ENCODE measurements at places on chromosomes 5 and 9.

DNA sequence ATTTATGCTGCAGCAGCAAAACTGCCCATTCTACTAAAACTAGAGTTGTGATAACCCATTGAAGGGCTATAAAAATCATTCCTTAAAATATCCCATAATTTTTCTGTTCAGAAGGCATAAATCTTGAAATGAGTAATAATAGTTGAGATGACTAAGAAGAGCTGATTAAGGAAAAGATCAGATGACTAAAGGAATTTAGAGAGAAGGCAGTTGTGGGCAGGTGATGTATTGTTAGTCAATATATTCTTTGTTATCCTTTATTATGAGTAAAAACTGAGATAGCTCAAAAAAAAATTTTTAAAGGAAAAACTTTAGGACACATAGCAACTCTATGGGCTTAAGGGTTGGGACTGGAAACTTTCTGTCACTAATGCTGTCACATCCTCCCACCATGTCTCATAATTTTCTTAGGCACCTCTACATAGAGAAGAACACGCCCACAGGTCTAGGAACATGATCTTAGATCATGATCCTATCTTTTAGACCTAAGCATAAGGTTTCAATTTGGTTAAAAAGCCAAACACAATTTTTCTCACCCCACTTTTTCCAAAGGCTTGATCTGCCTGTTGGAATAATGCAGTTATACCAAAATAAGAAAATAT is 597.5 kb upstream of the MEF2C start:
- no peak for DNase-seq

DNA sequence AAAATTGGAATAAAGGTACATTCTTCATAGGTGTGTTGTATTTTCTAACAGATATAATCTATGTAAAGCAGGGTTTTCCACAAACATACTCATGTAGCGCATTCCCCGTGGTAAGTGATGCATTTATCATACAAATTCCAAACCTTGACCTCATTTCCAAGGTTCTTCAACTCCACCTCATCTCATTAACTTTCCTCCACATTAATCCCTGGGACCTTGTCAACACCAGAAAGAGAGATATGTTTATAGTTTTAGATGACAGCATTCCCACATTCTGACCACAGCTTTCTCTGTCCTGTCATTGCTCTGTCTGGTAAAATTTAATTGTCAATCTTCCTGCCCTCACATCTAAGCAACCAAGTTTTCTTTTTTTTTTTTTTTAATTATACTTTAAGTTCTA is 415.1 kb downstream of the TMEM161B start:
- DNase-seq = no peak

- DNase-seq = no peak
Observed at GRCh38 chr9:1535051-1535450, 480.1 kb upstream of the SMARCA2 start.

DNA sequence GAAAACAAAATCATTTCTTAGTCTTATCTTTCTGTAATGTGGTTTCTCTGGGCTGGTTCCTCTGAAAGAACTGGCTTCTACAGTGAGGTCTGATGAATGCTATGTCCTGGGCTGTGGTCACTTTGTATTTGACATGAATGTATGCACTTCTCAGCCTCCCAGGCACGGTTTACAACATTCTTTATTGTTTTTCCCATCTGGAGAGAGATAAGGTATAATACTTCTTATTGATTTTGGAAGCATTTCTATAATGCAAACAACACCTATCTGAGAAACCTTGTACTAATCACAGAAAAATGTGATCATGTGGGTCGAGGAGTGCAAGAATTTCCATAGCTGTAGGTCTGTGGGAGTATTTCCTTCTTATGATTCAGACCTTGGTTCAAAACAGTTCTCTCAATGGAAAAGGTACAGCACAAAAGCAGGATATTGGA is 46.9 kb downstream of the ACTBL2 start:
- DNase-seq = no peak

DNA sequence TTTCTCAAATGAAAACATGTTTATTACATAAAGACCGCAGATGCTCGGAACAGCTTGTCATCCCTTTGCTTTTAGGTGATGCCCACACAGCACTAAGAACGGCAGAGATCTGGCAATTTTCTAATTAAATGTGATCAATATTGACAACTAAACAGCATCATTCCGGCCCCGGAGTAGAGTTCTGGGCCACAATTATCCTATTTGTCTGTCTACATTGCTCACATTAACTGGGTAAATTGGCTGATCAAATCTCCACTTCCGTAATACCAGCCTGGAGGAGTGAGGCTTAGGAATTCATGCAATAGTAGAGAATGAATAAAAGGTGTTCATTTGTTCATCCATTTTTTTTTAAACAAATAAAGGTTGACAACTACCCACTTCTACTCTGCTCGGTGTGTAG is 245.1 kb upstream of the C9orf72 start:
- no peak for DNase-seq

- no peak for DNase-seq
Observed at GRCh38 chr5:173881811-173882575, 6.2 kb upstream of the CPEB4 start.

GRCh38 chr5:178368274-178368673 is 135.7 kb upstream of the PHYKPL start:
- DNase-seq = no peak

- DNase-seq = no peak
Observed at GRCh38 chr5:29697785-29698414, 1495.6 kb upstream of the CDH6 start.

GRCh38 chr5:6736524-6737042 is 23.4 kb downstream of the TENT4A start:
- DNase-seq = no peak

GRCh38 chr5:97182571-97183099 is 412 bp downstream of the RIOK2 start:
- no peak for DNase-seq

- no peak for DNase-seq
Observed at GRCh38 chr5:166992874-166993722, 1298.3 kb upstream of the WWC1 start.

- no peak for DNase-seq
Observed at GRCh38 chr5:83895860-83896259, 175.2 kb upstream of the HAPLN1 start.

DNA sequence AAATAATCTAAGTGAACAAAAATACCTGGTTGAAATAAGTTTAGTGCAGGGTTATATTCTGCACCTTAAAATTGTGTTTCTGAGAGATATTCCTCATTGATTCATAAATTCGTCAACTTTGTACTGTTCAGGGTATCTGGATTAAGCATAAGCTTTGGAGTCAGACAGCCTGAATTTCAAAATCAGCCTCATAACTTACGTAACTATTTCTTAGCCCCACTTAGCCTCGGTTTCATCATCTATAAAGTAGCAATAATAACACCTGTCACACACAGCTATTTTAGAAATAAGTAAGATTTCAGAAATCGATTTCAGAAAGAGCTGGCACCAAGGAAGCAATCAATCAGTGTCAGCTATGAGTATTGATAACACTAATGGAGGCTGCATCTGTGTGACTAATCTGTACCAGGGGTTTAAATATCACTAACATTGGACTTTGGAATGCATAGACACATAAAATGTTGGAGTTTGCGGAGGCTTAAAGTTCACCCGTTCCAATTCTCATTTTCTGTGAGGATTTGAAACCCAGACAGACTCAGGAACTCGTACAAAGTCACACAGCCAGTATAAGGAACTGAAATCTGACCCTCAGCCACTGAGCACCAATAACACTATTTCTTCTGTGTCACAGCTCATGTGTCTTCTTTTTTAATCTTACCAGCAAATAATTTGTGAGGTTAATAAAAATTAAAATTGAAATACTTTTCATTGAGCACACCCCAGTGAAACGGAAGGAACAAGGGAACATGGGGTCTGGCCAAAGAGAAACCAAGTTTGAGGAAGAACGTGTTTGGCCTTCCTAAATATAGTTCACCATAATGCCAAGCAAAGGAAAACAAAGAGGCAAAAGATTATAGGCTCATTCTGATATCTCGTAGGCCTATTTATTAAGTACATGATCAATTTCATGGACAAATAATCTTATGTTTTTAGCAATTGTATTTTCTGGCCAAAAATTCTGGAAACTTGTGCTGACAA is 194.4 kb upstream of the PTGER4 start:
- no peak for DNase-seq

DNA sequence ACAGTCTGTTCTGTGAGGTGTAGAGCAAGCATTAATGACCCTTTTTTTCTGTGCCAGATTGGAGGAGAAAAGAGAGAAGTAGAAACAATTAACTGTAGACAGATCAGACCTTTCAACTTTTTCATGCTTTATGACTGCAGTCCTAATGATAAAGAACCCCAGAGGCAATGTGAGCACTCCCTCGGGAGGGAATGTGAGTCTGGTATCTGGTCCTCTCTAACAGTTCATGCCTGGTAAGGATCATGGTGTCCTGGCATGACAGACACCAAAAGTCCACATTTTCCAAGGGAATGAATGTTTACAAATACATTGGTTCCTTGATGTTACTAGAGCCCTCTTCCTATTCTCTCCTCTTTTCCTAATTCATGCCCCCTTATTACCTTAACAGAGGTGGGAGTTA is 70.3 kb downstream of the MTAP start:
- DNase-seq = no peak

DNA sequence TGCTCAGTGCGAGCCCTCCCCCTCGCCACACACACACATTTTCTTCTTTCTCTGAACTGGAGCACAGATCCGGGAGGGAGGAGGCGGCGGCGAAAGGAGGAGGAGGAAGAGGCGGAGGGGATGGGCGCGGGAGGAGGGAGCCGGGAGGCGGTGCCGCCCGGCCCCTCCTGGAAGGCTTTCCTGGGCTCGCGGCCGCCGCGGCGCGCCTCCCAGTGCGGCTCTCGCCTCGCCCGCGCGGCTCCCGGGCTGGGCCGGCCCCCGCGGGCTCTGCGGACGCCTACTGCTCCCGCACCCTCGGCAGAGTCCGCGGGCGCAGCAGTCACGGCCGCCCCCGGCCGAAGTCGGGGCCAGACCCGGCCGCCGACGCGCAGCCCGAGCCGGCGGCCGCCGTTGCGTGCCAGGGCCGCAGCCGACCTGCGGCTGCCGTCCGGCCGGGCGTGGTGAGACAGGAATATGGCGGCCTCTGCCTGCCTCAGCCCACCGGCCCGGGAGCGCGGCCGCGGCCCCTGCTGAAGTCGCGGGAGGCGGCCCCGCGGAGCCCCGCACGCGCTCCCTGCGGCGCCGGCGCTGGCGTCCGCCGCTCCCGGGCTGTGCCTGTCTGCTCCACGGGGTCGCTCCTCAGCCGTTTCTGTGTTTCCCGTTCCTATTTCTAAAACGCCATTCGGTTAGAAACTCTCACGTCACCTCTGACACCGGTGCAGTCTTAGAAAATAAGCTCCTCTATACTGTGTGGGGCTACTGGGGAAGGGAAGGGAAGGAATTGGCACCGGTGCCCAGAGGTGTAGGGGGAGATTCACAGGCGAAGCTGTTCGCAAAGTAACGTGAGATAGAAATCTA is 500 bp upstream of the GNAQ start:
- peak; percentile 75 for DNase-seq

DNA sequence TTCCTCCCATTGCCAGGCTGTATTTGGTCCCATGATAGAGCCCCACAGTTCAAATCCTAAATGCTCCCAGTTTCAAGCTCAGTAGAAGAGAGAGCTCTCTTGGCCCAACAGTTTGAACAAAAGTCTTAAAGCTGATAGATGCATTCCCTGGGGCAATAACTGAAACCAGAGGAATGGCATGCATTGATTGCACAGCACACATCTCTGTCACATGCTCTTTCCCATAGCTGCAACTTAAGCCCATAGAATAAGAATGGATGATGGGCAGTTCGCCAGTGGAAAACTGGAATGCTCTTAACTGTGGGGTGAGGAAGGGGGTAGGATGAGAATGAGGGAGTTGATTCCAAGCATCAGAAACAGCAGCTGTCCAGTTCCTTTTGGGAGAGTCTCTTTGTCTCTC is 1942.4 kb upstream of the WWC1 start:
- DNase-seq = no peak

- DNase-seq = no peak
Observed at GRCh38 chr5:108036482-108036881, 345.4 kb downstream of the FBXL17 start.

GRCh38 chr5:78006449-78006848 is 230.3 kb upstream of the TBCA start:
- DNase-seq = no peak

DNA sequence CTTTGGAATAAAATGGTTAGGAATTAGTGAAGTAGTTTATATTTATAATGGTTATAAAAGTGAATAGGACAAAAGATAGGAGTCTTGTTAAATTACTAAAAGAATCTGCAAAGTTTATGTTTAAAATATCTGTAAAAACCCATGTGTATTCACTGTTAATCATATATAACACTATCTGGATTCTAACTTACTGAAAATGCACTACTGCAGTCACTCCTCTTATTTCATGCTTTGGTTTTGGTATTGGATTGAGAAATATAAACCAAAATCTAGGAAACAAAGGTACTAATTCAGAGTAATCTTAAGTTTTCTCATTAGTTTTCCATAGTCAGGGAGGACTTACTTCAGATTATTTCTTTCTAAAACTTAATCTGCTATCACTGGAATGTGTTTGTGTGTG is 49.5 kb downstream of the ST8SIA4 start:
- DNase-seq = no peak

GRCh38 chr9:37033682-37034304 is at the start of gene PAX5:
Gene PAX5, minus strand, starts transcription at chr9:37034268. Its CDS starts 237 bp downstream, at chr9:37034031.
- DNase-seq = no peak

DNA sequence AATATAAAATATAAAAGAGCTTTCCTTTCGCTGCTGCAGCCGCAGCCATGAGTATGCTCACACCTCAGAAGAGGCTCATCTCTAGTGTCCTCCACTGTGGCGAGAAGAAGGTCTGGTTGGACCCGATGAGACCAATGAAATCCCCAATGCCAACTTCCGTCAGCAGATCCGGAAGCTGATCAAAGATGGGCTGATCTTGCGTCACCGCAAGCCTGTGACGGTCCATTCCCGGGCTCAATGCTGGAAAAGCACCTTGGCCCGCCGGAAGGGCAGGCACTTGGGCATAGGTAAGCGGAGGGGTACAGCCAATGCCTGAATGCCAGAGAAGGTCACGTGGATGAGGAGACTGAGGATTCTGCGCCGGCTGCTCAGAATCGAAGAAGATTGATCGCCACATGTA is 12.6 kb upstream of the PRDM12 start:
- no peak for DNase-seq

DNA sequence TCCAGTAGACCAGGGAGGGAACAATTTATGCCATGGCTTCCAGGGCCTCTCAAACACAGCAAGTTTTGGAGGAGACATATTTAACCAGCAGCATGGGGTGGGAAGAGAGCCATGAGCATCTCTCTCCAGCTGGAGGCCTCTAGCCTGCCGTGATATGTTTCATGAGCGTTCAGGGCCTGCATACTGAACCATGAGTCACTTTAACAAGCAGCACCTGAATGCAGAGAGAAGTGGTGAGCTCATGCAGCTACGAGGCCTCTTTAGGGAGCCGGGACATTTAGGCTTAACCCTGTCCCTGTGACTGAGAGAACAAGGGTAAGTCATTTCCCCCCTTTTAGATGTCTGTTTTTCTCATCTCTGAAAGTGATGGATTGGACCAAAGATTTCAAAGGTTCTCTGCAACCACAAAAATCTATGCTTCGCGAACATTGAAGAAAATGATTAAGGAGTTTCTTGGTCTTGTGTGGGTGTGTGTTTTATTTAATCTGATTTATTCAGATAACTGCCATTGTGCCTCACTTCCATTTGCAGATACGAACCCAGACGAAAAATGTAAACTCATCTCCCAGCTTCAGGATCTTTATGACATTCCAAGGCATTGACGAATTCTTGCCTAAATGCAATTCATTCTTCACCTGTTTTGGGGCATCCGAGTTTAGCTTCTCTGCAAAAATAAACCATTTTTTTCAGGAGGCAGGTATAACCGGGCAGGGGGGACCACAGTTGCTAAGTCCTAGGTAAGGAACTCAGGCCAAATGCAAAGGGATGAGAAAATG is 157.0 kb downstream of the GABBR2 start:
- no peak for DNase-seq

- DNase-seq = no peak
Observed at GRCh38 chr5:124604419-124604818, 142.0 kb downstream of the ZNF608 start.
